ENCODE measurements at places on chromosomes 2 and 18. TPM values are rescaled to one million over a fixed set of nuclear protein-coding genes. Genes with fewer than 3 reads are reported as not detected.

SERPINB5 gene
- total RNA-seq: not detected

GRCh38 chr2:170206805-170207407, 29.0 kb downstream of the MYO3B start:
- DNase-seq: no peak

DNA sequence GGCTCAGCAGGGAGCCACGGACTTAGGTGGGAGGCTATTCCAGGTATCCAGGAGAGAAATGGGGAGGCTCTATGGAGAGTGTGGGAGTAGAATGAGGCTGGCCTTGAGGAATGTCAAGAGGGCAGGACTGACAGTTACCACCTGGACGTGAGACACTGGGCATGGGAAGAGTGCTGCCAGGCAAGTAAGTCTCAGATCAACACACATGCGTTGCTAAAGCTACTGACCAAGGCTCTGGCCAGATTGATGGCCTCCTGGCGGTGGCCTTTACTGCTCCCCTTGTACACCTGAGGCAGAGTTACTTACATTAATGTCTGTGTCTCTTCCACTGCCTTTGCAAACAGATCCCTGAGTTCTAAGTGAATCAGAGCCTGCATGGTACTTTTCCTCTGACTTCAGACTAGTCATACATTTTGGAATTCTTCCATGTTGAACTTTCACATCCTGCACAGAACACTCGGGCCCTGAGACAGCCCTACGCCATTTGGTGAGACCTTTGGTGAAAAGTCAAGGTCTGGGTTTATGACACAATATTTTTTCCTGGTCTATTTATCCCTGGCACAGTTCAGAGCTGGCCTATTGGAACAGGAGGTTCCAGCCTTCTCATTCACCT, 398.8 kb upstream of the TRIB2 start:
- DNase-seq: no peak

GRCh38 chr2:98854682-98855081, 81.3 kb downstream of the CRACDL start:
- DNase-seq: no peak

- no peak for DNase-seq
These were observed 441.6 kb upstream of the PIK3C3 start for GRCh38 chr18:41513438-41513837.

- DNase-seq: no peak
These were observed 36.5 kb downstream of the ZNF532 start for GRCh38 chr18:58901143-58901542.

DNA sequence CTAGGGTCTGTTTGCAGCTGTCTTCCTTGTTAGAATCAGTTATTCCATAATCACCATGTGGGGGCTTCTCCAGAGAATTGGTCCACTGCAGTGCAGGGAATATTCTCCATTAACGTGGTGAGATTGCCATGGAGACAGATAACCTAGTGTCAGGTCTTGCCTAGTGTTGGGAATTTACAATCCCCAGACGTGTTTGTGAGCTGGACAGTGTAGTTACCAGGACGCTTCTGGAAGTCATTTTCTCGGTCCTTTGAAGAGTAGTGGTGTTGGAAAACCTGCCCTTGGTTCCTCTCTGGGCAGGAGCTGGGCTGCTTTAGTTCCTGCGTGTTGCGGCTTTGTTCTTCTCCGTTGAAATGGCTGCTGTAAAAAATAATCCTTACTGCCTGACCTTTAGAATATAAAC, 68.8 kb upstream of the LYPD6B start:
- DNase-seq: no peak

All from posterior vena cava (tissue), 2 donors.